Pancreas (tissue), 10 donors: ENCODE measurements at places on chromosomes 1 and 21. TPM values are rescaled to one million over a fixed set of nuclear protein-coding genes. Genes with fewer than 3 reads are reported as not detected.

TNNT2 gene
- 3.0 TPM for total RNA-seq

SIPA1L2 gene
- total RNA-seq: 4.9 TPM

RGS13 gene
- 0.23 TPM for total RNA-seq

CHI3L2 gene
- 0.66 TPM for total RNA-seq

RPTN gene
- total RNA-seq: not detected

LORICRIN gene
- total RNA-seq: not detected

S100A8 gene
- 2.1 TPM for total RNA-seq

MYBPHL gene
- not detected for total RNA-seq
